ENCODE measurements at places on chromosomes 3 and 15.

GRCh38 chr3:9244495-9245183, 4.8 kb downstream of the SRGAP3 start:
- no peak for DNase-seq

- DNase-seq, result no peak
Measured at GRCh38 chr15:27672537-27672936, 426.6 kb downstream of the OCA2 start.

GRCh38 chr15:39125226-39125625, 455.7 kb upstream of the THBS1 start:
- DNase-seq, result no peak

DNA sequence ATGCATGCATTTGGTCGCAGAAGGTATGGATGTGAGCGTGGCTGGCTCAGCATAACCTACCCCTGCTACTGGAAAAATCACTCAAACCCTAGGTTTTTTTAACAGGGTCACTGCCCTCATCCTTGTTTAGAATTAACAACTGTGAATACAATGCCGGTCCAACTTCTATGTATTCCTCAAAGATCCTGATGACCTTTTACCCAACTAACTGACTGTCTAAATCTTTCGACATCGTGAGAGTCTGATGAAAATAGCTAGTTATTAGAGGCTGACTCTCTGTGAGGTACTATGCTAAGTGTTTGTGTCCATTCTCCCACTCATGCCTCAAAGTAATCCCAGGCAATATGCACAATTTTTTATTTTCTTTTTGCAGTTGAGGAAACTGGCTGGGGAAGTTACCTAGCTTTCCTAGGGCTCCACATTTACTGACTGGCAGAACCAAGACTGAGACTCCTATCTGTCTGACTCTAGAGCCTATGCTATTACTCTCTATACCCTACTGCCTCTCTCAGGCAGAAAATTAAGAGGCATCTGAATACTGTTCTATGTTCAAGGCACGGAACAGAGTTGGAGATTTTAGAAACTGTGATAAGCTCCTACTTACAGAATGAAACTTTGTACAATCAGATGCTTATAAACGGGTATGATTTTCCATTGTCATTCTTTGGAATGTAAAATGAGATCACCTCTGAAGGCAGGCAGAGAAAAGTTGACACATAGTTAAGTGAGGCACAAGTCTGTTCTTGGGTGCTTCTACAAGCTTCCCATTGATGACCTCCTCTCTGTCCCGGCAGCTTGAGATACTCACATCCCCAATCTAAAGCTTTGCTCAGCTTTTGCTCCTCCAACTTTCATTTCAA, 56.4 kb downstream of the FILIP1L start:
- no peak for DNase-seq

DNA sequence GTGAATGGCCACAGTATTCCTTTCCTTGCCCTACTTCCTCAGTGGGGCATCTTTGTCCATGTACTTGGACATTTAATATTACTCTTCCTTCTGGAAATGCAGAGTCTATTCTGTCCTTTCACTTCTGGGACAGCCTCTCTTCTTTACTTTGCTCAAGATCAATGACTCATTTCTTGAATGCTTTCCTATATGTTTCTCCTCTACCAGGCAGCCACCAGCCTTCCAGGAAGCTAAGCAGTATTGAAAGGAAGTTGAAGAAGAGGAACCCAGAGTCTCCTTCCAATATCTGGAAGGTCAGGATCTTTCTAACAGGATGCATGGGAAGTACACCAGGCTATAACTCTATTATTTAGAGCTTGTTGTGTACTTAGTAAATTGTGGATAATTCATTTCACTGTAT, 182.8 kb downstream of the CD47 start:
- no peak for DNase-seq

GRCh38 chr15:96285729-96286254, 44.7 kb upstream of the NR2F2 start:
- DNase-seq, result no peak

- no peak for DNase-seq
Measured at GRCh38 chr3:14295801-14296200, 106.6 kb upstream of the SLC6A6 start.

DNA sequence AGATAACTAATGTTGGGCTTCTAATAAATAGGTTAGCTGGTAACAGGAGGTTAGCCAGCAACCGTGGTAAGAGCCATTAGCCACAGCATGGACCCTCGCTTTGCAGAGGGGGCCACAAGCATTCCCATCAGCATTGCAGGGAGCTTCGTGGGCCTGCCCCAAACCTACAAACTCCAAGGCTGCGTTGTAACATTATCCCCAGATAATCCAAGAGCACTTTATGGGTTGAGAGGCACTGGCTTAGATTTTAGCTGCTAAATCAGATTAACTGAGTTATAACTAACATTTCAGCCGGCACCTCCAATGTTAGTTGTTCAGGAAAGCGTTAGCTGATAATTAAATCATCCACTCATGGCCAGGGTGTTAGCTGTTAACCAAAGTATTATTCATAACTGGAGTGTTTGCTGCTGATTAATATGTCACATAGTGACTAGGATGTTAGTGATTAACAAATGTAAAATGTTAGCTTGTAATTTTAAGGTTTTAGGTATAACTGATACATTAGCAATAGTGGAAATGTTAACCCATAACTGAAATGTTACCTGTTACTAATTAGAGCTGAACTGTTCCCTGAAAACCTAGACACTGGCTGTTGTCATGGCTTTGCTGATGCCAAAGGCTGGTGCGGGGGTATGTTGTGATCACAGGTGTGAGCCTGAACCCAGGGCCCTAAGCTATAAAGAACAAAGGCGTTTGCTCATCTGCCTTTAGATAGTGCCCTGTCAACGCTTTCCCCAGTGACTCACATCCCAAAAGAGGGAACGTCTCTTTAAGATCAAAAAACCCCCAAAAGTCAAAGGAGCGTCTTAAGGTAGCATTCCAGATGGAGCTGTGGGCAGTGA, 56.2 kb downstream of the SLC6A6 start:
- DNase-seq, result no peak

- DNase-seq, result no peak
Measured at GRCh38 chr15:65824941-65825544, 33.0 kb upstream of the DENND4A start.

GRCh38 chr3:71130471-71131374, 452.8 kb downstream of the FOXP1 start:
- DNase-seq, result peak; percentile 73

Measured in activated T-cell treated with anti-CD3 and anti-CD28 coated beads, Interleukin-2, amount 50 U/mL, for 24 hours (primary cell).